ENCODE measurements at places on chromosomes 4 and X.
A peak's percentile ranks its signal among the peaks of the same experiment; 100 is the strongest.

DNA sequence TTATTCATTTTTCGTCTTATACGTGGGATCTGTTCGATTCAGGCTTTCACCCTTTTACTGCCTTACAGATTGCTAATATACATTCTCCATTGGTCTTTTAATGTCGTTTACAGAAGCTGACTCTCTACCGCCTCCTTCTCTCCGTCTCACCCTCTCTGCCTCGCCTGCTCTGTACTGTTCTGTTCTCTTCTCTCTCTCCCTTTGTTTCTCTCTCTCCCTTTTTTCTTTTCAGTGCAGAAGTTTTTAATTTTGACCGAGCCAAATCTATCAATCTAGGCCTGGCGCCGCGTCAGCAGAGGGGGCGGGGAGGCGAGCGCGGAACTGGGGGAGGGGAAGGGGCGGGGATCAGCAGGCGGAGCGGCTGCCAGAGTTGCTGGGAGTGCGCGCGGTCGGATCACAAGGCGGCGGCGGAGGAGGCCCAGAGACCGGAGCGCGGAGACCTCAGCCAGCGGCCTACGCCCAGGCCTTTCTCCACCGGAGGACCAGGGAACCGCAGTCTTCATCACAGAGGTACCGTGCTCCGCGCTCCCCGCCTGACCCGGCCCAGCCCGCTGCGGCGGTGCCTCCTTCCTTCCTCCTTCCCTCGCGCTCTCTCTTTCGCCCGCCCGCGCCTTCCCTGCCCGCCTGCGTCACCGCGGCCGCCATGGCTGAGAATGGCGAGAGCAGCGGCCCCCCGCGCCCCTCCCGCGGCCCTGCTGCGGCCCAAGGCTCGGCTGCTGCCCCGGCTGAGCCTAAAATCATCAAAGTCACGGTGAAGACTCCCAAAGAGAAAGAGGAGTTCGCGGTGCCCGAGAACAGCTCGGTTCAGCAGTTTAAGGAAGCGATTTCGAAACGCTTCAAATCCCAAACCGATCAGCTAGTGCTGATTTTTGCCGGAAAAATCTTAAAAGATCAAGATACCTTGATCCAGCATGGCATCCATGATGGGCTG, at the start of gene UBQLN2:
Gene UBQLN2 (plus strand): TSS at position 397 of the 931 bp plus-strand sequence. CDS start 247 bp downstream, at position 644.
- peak; percentile 67 for DNase-seq

DNA sequence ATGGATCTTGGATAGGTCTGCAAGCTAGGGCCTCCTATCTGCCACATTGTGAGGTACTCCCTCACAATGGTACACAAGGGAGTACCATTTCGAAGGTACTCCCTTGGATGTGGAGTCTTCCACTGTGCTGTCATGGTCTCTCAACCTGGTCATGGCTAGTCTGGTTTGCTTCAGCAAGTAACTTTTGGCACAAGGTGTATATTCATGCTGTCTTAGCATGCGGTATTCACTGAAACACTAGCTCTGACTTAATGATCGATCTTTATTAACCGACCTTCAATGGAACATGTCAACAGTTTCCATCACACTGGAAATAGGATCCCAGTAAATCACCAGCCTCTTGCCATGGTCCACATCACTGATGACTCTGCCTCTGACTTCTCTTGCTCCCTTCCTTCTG, 77.5 kb upstream of the HS3ST1 start:
- no peak for DNase-seq

GRCh38 chr4:159463235-159463634, 360.4 kb downstream of the RAPGEF2 start:
- no peak for DNase-seq

GRCh38 chrX:152861826-152862225, 31.0 kb downstream of the NSDHL start:
- no peak for DNase-seq

GRCh38 chr4:168129046-168129772, 36.9 kb downstream of the ANXA10 start:
- DNase-seq: no peak

GRCh38 chr4:185534866-185535611, at the start of gene PDLIM3:
Gene PDLIM3 (minus strand): TSS chr4:185535507. CDS start chr4:185535434, 73 bp downstream.
- no peak for DNase-seq

- DNase-seq: no peak
Observed at GRCh38 chrX:11733614-11734013, 24.4 kb upstream of the MSL3 start.

- DNase-seq: no peak
Observed at GRCh38 chr4:81455897-81456296, 15.8 kb downstream of the RASGEF1B start.

GRCh38 chr4:18103876-18104605, 82.5 kb upstream of the LCORL start:
- DNase-seq: no peak

- no peak for DNase-seq
Observed at GRCh38 chr4:182185491-182185890, 57.7 kb upstream of the TENM3 start.

GRCh38 chr4:6087669-6088341, 69.6 kb upstream of the C4orf50 start:
- DNase-seq: no peak

DNA sequence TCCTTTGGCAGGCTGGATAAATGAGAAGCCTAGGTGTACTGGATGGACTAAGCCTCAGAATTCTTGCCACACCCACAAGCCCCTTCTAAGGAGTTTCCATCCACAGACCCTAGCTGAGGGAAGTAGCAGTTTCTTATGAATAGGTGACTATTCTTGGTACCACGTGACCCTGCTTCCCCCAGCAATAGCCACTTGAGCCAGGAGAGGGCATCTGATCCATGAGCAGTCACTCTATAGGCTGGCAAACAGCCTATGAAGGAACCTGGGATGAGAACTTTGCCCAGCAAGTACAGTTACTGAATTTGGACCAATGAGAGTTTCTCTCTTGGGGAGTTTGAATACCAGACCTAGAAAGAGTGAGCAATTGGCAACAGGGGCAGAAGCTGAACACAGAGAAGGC, 84.0 kb downstream of the RTL9 start:
- no peak for DNase-seq

GRCh38 chr4:1712216-1713002, at the start of gene SLBP:
Gene SLBP (minus strand): TSS chr4:1712319. CDS start chr4:1712188, 131 bp downstream.
- peak; percentile 98 for DNase-seq

GRCh38 chr4:189202869-189203271, 737.8 kb upstream of the FRG1 start:
- no peak for DNase-seq

DNA sequence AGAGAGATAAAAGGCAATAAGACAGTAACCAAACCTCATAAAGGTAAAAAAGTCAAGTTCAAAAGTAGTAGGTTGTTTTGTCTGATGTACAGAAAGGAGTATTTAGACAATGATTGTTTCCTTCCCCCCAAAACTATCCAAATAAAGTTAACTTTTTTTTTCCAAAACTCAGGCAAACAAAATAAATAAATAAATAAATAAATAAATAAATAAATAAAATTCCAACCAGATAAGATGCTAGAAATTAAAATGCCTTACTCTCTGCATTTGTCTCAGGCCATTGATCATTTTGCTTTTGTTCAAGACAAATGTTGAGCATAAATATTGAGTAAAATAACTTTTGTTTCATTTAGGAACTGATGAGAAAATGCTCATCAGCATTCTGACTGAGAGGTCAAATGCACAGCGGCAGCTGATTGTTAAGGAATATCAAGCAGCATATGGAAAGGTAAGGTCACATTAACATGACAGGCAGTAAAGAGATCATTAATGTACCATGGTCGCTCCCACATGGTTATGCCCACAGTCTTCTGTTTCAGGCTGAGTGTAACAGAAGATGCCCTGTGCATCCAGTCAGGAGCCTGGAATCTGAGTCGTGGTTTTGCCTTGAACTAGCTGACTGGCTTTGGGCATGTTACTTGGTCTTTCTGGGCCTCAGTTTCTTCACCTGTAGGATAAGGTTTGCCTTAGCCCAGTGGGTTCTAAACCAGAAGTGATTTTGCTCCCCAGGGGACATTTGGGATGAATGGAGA, 27.3 kb downstream of the ANXA3 start:
- no peak for DNase-seq

GRCh38 chr4:81166458-81167160, 48.4 kb downstream of the PRKG2 start:
- DNase-seq: no peak

- no peak for DNase-seq
Observed at GRCh38 chr4:185870366-185870765, 58.4 kb upstream of the SORBS2 start.

- DNase-seq: no peak
Observed at GRCh38 chr4:18847249-18847890, 825.8 kb upstream of the LCORL start.

DNA sequence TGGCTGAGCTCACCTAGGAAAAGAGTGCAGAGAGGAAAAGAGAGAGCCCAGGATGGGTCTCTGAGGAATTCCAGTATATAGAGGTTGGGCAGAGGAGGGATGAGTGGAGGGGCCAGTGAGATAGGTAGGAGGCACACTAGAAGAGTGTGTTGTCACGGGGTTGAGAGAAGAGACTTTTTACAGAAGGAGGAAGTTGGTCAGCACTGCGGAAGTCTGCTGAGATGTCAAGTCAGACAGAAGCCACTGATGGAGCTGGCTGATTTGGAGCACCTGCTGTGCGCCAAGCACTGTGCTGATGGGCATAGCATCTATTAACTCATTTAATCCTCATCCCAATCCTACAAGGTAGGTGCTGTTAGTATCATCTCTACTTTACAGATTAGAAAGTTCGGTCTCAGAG, 60.4 kb downstream of the EFNB1 start:
- DNase-seq: no peak

GRCh38 chrX:16604337-16604736, 45.6 kb upstream of the S100G start:
- DNase-seq: no peak

DNA sequence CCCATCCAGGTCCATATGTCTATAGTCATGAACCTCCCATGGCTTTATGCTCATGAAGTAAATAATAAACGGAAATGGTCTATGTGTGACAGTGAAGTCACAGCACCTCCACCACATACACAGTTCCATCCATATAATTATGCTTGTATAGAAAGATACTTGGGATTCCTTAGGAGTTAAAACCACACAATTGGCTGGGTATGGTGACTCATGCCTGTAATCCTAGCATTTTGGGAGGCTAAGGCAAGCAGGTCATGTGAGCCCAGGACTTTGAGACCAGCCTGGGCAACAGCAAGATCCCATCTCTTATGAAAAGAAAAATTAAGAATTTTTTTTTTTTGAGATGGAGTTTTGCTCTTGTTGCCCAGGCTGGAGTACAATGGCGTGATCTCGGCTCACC, 55.6 kb upstream of the RBM47 start:
- DNase-seq: no peak

- DNase-seq: no peak
Observed at GRCh38 chrX:110420771-110421499, 62.3 kb downstream of the RTL9 start.

DNA sequence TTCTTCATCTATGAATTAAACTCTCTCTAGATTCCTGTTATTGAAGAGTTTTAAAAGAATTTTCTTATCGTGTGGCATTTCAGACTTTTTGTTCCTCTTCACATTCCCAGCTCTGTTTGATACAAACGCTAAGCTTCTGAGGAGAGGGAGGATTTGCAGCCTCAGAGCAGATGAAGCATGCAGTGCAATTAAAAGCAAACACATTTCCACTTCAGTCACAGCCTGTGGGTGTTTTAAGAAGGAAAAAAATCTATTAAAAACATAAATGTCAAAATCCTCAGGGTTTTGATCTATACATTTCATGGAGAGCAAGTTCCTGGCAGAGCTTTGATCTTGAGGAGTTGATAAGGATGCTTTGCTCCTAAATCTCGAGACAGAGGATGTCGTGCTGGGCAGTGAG, 442.4 kb upstream of the BOD1L1 start:
- no peak for DNase-seq

- no peak for DNase-seq
Observed at GRCh38 chr4:173578956-173579355, 48.9 kb upstream of the HAND2 start.

GRCh38 chr4:25174674-25175073, 14.4 kb upstream of the SEPSECS start:
- DNase-seq: no peak

GRCh38 chrX:7690842-7691241, 152.1 kb upstream of the VCX start:
- DNase-seq: no peak

- no peak for DNase-seq
Observed at GRCh38 chrX:8988446-8988845, 45.5 kb downstream of the FAM9B start.

GRCh38 chrX:112819008-112819640, 21.5 kb downstream of the AMOT start:
- no peak for DNase-seq

GRCh38 chrX:139803224-139803623, 95.3 kb upstream of the MCF2 start:
- no peak for DNase-seq

DNA sequence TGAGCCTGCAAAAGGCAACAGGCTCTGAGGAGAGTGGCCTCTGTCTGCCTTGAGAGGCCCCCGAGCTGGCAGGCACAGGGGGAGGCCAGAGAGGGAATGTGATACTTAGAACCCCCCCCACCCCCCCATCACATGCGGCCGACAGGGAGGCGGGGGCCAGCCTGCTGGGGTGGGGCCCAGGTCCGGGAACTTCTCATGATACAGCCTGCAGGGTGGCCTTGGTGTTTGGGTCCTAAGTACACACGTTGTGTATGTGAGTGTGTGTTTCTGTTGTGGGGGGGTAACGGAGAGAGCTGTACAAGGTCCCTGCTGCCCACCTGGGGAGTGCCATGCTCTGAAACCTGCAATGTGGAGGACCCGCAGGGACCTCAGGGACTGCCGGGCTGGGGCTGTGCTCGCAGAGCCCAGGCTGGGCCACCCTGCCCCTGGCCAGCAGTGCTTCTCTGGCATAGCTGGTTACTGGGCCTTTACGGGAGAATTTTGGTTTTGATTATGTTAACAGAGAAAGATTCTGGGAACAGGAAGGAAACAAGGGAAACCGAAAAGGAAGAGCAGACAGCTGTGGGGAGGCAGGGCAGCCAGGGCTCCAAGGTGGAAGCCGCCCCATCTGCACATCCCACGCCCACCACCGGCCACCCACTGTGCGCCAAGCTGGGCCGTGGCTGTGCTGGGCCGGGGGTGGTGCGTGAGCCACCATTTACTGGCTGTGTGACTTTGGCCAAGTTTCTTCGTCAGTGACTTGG, 19.9 kb downstream of the SH3BP2 start:
- DNase-seq: no peak

DNA sequence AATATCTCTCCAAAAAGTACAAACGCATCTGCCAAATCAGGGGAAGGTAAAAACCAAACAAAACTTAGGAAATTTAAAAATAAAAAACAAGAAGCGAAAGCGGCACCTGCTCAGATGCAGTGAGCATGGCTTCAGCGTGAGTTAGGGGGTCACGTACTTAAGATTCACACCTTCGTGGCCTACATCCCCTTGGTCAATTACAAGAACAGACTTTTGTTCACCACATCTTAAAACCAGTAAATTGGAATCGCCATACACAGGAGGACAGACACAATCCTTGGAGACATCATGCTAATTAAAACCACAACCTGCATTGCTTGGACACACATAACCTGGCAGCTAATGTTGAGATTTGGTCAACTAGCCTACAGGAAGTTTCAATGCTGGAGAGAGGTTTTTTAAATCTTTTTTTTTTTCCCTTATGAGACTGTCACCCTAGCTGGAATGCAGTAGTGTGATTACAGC, 12.5 kb upstream of the SEL1L3 start:
- no peak for DNase-seq
